Pulmonary artery endothelial cell (primary cell): ENCODE measurements at places on chromosomes 13 and 19.

DNA sequence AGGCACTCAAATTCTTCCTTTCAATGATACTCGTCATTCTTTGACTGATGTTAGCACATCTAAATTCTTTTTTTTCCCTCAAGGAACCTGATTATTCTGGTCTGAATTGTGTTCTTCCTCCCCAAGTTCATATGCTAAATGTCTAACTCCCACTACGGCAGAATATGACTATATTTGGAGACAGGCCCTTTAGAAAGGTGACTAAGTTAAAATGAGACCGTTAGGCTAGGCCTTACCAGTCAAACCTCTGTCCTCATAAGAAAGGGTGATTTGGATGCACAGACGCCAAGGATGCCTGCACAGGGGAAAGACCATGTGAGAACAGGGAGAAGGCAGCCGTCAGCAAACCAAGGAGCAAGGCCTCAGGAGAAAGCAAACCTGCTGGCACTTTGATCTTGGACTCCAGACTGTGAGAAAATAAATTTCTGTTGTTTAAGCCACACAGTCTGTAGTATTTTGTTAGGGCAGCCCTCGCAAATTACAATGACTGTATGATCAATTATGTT lies 13.1 kb upstream of the FOXO1 start:
- no peak for DNase-seq

DNA sequence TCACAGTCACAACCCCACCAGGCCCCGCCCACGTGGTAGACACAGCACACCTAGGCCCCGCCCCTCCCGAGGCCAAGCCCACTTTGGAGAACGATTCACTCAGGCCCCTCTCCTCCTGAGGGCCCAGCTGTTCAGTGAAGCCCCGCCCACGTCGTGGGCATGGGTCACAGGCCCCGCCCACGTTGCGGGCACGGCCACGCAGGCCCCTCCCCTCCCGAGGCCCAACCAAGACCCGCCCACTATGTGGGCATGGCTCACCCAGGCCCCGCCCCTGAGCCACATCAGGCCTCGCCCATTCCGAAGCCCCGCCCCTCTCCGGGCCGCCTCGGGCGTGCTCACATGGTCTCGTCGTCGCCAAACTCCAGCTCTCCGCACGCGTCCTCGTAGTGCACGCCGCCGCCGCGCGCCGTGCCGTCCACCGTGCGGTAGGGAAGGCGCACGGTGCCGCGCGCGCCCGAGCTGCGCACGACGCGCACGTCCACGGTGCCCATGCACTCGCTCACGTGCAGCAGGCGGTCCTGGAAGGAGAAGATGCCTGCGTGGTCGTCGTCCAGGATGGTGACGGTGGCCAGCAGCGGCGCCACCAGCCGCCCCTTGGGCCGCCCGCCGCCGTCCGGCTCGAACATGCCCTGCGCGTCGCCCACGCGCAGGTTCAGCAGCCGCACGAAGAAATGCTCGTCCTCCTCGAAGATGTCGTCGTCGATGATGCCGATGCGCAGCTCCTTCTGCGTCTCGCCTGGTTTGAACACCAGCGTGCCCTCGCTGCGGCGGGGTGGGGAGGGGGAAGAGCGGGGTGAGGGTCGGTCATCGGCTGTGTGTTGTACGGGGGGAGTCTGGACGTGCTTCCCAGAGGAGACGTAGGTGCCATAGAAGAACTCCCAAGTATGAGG lies 24.0 kb downstream of the SLC8A2 start:
- no peak for DNase-seq

DNA sequence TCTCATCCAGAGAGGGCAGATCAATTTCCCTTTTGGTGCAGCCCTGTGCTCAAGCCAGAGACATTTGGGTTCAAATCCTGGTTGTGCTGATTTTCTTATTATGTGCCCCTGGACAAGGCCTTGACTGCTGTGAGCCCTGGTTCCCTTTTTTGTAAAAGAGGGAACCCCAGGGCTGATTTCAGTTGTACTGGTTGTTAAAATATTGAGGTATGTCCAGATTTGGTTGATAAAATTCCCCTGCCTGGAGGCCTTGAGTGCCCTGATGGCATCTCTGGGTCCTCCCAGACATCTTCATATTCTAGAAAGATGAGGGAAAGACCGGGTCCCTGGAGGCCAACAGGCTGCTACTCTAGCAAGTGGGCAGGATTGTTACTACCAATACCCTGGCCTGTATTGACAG lies 14.4 kb upstream of the PLAUR start:
- DNase-seq, result no peak

- DNase-seq, result no peak
Observed at GRCh38 chr19:50921426-50922316, 10.5 kb upstream of the KLK4 start.

- no peak for DNase-seq
Observed at GRCh38 chr13:80171096-80171495, 169.8 kb downstream of the SPRY2 start.

DNA sequence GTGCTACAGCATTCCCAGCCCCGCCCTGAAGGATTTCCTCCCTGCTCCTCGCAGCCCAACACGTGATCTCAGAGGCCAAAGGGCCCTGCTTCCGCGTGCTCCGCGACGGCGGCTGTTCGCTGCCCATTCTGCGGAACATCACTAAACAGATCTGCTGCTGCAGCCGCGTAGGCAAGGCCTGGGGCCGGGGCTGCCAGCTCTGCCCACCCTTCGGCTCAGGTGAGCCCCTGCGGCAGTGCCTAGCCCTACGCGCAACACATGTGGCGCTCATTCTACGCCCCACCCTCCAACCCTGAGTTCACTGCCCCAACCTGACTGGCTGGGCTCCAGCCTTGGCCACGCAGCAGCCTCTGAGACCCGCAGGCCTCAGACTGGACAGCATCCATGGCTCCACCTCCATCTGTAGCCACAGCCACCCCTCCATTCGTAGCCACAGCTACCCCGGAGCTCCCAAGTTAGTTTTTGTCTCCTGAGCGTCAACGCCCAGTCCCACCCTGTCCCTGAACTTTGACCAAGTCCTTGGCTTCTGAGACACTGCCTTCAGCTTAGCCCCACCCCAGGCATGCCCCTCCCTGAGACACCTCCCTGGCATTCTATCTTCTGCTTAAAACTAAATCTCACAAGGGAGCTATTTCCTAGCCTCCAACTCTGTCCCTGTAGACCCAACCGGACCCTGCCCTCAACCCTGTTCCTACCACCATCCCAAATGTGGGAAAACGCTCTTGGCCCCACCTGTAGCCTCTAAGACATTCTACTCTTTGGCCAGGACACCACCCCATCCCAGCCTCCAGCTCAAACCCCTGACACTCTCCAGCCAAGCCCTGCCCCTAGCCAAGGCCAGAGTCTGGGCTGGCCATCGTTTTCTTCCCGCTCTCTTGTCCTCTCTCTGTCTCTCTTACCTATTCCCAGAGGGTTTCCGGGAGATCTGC lies 6.4 kb downstream of the LTBP4 start:
- DNase-seq, result no peak

DNA sequence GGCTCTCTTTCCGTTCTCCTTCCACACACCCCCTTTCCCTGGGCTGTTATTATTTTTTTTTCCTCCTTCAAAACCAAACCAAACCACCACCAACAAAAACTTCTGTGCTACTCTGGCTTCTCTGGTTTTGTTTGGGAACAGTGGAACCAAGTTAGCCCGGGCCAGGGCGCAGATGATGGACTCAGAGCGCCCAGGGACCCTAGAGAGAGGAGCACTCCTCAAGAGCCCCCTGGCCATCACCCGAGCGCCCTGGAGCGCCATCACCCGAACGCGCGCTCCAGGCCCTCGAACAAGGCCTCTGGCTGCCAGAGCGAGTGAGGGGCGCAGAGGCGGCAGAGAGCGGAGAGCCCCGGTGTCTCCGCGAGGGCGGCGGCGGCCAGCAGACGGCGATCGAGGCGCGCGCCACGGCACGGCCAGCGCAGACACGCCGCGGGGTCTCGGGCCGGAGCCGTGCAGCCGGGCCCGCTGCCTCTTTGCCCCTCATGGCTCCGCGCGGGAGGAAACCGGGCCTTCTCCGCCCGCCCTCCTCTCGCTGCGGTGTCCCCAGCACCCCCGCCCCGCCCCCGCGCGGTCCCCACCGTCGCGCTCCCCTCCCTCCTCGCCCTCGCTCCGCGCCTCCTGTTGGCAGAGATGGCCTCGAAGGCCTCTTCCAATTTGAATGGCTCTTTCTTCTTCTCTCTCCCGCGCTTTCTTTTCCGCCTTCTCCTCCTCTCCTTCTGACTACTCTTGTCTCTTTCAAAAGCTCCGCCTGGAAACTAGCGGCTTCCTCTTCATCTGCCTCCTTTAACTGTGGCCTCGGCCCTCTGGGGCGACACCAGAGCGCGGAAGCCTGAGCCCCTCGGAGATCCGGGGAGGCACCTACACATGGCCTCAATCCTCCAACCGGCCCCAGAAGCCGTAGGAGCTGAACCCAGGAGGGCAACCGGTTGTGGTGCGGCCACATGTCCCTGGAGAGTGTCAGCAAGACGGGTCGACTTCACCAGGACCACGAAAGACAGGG lies 4.1 kb upstream of the SOX1 start:
- DNase-seq, result no peak

- DNase-seq, result no peak
Observed at GRCh38 chr19:19207637-19208572, 3.9 kb upstream of the NCAN start.

- no peak for DNase-seq
Observed at GRCh38 chr13:63149375-63149774, 1733.7 kb upstream of the PCDH20 start.

- no peak for DNase-seq
Observed at GRCh38 chr19:8131517-8131916, 17.9 kb downstream of the FBN3 start.
